ENCODE measurements at places on chromosomes 6 and 20.

- DNase-seq = no peak
These were observed 73.9 kb downstream of the GFOD1 start for GRCh38 chr6:13413466-13413862.

DNA sequence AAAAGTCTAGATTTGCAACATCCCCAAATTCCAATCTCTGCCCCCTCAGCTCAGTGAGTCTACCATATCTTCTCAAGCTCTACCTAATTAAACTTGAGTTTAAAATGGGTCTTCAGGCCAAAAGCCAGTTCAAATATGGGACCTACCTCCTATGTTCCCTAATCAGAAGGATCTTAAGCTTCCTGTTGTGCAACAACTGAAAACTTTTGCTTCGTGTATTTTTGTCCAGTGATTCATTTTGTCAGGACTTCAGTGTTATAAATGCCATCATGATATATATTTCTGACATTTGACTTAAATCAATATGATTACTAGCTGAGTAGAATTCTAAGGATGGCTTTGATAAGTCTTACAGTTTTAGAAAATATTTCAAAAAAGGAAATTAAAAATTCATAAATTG, 622.6 kb upstream of the PTCHD4 start:
- DNase-seq = no peak

DNA sequence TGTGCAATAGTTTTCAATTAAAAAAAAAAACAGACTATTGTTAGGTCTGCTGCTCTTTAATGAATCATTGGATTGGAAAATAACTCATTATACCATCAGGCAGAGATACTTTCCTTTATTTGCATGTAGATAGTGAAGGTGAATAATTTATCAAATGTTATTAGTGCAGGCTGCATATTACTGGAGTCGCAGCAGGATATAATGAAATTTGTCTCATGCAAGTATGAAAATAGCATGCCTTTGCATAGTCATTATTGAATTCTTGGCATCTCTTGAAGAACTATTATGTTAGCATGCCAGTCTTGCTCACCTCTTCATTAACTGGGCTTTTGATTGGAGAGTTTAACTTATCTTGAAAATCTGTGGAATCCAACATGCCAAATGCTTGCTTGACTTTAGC, 241.7 kb downstream of the CDKAL1 start:
- no peak for DNase-seq

DNA sequence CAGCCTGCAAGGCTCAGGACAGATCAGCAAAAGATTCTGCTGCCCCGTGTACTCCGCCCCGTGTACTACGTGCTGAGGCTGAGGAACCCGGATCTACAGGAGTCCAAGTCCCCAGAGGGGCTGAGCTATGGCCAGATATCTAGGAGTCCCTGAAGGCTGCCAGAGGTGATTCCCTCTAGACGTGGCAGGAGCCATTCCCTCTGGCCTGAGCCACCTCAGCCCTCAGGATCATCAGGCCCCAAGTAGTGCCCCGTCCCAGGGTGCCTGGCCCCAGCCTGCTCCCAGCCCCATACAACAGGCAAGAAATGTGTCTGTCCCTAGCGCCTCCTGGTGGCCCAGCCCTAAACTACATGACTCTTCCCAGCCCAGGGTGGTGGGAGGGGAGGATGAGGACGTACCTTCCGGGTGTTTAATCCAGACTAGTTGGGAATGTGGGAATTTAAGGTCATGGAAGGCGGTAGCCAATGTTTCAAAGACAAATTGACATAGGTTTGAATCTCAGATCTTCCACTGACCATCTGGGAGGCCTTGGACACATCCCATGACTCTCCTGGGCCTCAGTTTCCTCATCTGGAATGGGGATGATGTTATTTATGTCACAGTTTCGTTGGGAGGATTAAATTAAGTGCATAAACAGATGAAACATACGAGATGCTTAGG, 49.4 kb upstream of the PTPN1 start:
- DNase-seq = peak; percentile 66

- DNase-seq = no peak
These were observed 880 bp downstream of the ADNP start for GRCh38 chr20:50930139-50930975.
